ENCODE measurements at places on chromosomes 12 and 14.

- DNase-seq = no peak
Observed at GRCh38 chr14:76773188-76773885, 12.1 kb downstream of the VASH1 start.

GRCh38 chr14:44833376-44834060, 128.2 kb downstream of the KLHL28 start:
- no peak for DNase-seq

- DNase-seq = no peak
Observed at GRCh38 chr12:109994401-109995175, 1.6 kb downstream of the GIT2 start.

GRCh38 chr12:42862055-42862454, 272.5 kb upstream of the PRICKLE1 start:
- DNase-seq = no peak

- DNase-seq = no peak
Observed at GRCh38 chr14:63454863-63455622, 88.1 kb downstream of the PPP2R5E start.

- DNase-seq = peak; percentile 68
Observed at GRCh38 chr12:5745251-5745888, 199.7 kb downstream of the ANO2 start.

DNA sequence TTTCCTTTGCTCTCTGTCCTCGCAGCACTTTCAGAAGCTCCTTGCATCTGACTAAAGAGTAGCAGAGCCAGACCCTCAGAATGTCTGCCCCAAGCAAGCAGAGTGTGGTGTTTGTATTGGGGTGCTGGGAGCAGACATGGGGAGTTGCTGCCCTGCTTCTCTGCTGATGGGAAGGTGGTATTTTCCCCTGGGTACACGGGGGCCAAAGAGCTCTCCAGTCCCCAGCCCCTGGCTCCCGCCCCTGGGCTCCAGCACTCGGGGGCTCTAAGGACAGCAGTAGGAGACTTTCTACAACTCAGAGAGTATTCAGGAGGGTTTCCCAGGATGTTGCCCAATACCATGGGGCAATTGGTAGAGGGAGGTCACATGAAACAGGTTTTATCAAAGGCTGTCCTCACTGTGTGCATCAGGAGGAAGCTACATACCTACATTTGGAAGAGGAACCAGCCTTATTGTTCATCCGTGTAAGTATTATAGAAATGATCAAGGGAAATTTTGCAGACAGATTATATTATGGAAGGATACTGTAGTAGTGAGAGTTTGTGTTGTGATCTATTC, 50.3 kb downstream of the DAD1 start:
- no peak for DNase-seq

DNA sequence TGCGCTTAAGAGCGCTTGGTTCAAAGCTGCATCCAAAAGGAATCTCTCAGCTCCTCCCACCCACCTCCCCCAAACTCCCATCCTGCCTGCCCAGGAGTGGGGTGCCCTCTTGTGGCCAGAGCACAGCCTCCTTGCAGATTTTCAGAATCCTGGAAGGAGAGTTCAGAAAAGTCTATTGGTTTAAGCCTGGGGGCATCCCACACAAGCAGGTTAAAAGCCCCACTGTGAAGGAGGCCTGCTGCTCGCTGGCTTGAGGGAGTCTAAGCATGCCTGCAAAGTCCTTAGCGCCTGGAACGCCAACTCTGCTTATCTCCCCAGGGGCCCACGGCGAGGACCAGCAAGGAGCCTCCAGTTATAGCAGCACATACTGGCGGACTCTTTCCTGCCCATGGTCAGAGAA, 297.1 kb downstream of the KSR2 start:
- no peak for DNase-seq

- no peak for DNase-seq
Observed at GRCh38 chr14:25371068-25371467, 321.1 kb upstream of the STXBP6 start.

DNA sequence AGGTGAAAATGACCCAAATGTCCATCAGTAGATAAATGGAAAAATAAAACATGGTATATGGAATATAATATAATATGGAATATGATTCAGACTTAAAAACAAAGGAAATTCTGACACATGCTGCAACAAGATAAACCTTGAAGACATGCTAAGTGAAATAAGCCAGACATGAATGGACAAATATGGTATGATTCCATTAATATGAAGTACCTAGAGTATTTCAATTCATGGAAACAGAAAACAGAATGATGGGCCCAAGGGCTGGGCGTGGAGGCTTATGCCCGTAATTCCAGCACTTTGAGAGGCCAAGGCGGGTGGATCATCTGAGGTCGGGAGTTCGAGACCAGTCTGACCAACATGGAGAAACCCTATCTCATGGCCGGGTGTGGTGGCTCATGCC, 22.7 kb upstream of the ORAI1 start:
- DNase-seq = no peak

DNA sequence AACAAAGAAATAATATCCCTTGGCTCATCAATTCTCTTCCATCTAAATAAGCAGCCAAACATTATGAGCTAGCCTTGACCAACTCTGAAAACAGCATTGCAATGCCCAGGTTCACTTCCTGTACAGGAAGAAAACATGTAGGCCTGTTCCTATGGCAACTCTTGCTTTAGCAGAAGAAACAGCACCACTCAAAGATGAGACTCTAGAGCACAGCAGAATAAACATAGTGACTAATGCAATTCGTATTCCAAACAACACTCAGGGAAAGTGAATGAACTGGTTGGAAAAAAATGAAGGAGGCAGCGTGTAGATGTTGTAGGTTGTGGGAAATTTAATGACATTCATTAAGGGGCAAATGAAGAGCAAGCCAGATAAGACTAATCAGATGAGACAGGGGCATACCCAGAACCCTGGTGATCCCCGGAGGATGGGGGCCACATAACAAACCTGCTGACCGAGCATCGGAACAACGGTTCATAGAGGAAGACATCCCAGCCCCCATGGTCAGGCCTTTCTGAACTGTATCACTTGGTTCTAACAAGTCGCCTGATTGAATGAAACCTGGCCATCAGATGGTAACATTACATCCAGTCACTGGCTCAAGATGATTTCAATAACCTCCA, 9.0 kb downstream of the ARHGDIB start:
- peak; percentile 36 for DNase-seq

DNA sequence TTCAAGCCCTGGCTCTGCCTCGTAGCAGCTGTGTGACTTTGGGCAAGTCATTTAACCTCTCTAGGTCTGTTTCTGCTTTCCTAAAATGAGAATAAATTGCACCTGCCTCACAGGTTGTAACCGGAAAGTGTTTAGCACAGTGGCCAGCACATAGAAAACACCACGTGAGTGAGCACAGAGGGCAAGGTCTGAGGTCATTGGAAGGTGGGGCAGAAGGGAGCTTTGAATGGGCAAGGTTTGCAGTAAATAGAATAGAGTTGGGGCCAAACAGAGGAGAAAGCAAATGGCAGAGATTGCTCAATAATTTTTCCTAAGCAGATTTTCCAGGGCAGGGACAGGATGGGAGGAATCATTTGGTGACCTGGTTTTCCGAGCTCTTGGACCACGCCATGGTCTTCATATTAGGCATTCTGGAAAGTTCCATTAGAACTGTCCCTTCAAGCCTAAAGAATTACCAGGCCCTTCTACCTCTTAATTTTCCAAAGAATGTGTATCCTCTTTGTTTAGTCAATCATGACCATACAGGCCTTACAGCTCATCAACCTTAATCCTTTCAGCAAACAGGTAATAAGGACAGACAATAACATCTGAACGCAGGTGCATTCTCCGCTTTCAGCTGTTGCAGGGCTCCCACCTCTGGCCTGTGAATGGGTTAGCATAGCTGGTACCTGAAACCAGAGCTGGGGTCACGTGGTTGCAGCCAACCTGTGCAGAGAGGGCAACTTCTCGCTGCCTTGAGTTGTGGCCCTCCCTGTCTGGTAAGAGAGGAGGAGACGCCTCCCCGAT, 53.8 kb downstream of the VWF start:
- DNase-seq = no peak

DNA sequence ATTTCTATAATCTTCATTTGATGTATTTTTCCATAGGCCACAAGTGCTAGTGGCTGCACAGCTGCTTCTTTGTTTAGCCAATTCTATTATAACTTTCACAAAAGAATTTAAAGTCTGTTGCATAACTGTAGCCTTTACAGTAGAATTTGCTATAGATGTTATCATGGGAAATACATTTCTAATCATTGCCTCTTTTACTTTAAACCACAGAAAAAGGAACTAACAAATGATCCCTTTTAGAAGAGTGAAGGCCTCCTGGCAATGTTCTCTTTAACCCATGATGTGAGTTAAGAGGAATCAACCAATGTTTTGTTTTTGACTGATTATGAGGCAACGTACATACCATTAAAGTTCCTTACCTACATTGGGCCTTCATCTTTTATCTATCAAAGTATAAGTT, 68.8 kb downstream of the RPL10L start:
- no peak for DNase-seq

GRCh38 chr14:104558231-104559027, 21.1 kb upstream of the C14orf180 start:
- DNase-seq = no peak

- DNase-seq = no peak
Observed at GRCh38 chr12:49146406-49146805, 15.2 kb upstream of the TUBA1B start.

DNA sequence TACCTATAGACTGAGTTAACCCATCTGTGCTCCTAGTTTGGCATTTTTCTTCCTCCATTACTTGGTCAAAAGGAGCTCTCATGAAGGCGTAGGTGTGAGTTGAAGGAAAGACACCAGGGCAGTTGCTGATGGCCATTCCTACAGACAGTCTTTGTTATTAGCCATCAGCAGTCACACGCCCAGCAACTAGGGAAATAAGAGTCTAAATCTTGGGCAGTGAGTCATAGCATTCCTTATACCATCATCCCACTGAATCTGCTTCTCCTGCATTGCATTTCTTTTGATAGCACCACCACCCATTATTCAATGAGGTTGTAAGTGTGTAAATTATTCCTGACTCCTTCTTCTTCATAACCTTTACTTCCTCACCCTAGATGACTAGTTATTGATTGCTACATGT, 150.9 kb upstream of the IGF1 start:
- DNase-seq = no peak

- no peak for DNase-seq
Observed at GRCh38 chr12:131806674-131807073, 21.5 kb upstream of the MMP17 start.

DNA sequence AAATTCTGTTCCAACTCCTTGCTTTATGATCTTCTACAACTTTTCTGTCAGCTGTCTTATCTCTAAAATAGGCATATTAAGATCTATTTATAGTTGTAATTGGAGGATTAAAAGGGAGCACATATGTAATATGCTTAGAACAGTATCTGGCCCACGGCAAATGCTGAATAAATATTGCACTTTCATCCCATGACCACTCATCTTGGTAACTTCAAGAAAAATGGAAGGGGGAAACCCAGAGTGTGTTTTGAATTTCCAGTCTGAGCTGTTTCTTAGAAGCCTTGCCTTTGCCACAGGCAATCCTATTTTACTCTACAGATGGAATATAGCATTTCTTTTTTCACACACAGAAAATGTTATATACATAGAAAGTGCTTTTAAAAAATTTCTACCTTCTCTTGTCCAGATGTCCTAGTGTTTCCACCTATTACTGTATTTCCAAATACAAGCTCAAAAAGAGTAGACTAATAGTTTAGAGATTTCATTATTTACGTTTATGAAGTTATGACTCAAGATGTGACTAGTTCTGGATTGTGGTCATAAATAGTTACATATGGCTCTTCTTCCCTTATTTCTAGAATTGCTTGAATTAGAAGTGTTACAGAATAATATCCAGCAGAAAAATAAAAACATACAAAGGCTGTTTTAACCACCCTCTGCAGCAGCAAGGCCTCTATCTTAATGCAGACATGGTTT, 6.2 kb upstream of the STXBP6 start:
- no peak for DNase-seq

DNA sequence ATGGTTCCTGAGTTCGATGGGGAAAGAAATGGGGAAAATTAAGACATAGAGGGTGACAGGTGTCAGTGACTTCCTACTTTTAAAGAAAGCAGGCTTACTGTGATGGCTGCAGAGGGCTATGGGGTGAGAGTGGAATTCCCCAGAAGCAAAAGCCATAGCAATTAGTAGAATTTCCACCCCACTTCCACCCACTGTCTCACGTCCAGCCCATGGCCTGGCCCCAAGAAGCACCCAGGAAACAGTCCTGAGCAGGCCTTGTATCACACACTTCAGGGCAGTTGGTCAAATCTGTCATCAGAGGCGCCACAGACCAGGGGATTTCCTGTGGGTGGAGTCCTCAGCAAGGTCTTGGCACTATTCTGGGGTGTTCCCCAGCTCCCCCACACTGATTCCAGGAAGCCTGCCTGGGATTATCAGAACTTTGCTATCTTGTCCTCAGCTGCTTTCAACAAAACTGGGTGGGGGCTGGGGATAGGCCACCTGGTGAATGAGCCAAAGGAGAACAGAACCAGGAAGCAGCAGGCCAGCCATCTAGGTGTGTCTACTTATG, 120.1 kb upstream of the CCND2 start:
- DNase-seq = peak; percentile 73

GRCh38 chr12:59723520-59723919, 127.7 kb downstream of the SLC16A7 start:
- DNase-seq = no peak
